ENCODE measurements at places on chromosomes 2 and 18.
A peak's percentile ranks its signal among the peaks of the same experiment; 100 is the strongest.

DNA sequence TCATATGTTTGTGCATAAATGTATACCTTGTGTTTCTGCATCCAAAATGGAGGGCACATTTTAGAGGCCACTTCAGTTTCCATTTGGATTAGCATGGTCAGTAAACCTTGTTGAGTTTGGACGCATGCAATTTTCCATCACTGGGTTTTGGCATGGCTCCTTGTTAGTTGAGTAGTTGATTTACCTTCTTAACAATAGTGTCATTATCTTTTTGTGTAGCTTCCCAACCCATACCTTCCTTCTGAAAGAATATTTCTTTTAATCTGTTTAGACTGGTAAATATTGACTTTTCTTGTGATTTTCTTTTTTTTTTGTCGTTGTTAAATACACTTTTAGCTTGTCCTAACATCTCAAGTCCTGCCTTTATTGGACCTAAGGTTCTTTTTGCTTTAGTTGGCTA is 15.5 kb downstream of the RPIA start:
- DNase-seq: no peak

DNA sequence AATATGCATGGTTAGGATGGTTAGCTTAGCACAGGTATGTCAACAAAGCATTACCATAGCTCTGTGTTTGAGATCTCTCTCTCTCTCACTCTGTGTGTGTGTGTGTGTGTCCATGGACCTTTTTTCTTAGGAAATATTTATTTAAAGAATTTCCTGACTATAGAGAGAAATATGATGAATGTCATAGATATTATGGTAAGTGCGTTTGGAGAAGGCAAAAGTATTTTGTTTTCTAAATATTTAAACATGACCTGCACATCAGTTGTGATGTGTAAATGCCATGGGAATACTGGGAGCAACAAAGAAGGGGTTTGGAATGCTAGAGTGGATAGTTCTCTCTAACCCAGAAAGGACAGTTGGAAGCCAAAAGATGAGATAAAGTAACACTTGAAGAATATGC is 3.9 kb upstream of the TMEM178A start:
- DNase-seq: no peak

- DNase-seq: peak; percentile 64
Measured at GRCh38 chr2:234463626-234464290, 33.1 kb downstream of the ARL4C start.

- DNase-seq: no peak
Measured at GRCh38 chr18:78859686-78860085, 119.9 kb upstream of the SALL3 start.

All from CD4-positive, alpha-beta T cell (primary cell).